ENCODE measurements at places on chromosomes 16 and 17. TPM values are rescaled to one million over a fixed set of nuclear protein-coding genes. Genes with fewer than 3 reads are reported as not detected.

DNA sequence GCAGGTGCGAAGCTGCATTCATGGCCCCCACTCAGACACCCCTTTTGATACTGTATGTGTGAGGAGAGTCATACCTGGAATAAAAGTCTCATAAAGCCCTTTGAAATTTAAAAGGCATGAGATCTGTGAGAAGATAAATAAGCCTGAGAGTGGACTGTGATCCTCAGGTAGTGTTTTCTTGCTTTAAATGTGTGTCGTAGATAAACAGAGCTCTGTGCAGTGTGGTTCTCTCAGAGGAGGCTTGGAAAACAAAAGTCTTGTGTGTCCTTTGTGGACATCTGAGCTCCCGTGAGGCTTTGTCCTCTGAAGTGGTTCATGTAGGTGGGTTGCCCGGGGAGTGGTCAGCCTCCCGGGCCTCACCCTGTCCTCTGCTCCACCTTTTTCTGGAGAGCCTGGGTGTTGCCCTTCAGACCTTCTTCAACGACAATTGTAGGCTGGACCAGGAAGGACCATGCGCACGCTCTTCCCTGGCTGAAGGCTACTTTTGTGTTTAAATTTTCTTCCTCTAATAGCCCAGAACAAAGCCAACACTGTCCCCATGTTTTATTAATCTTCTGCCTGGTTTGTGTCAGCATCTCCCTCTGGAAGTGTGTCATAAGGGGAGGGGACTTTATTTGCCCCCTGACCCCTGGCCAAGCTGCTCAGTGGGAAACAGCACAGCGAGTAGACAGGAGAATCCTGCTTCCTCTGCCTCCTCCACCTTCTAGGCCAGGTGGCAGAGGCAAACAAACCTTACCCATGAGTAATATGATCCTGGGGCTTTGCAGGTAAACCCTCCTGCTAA is 151.2 kb downstream of the MSI2 start:
- no peak overlapping the region for H3K4me3 ChIP-seq
- H3K4me1 ChIP-seq, result peaks cover 41% of the 10 kb centered on the region
- no peaks in the 10 kb centered on the region for H3K36me3 ChIP-seq
- H3K27me3 ChIP-seq, result no peaks in the 10 kb centered on the region

CARD14 gene
- polyA plus RNA-seq, result 1.3 TPM

DNA sequence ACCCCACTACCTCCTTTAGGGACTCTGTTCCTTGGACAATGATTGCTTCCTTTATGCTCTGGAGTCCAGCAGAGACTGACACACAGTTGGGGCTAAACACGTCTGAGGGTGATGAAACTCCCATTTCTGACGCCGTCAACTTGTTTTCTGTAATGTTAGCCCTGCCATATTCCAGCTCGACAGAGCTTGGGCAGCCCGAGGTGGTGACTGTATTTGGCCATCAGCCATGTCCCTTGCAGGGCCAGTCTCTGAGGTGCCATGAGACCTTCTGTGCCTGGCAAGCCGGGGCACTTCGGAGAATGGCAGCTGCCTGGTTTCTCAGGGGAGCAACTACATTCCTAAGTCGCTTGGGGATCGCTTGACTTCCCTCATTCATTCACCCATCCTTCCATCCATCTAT is 278.9 kb upstream of the TNRC6C start:
- H3K36me3 ChIP-seq, result no peaks in the 10 kb centered on the region
- no peak for DNase-seq
- no peak overlapping the region for H3K4me3 ChIP-seq
- no peaks in the 10 kb centered on the region for H3K4me1 ChIP-seq

GRCh38 chr16:67726106-67727034 is 7.3 kb upstream of the GFOD2 start:
- H3K36me3 ChIP-seq, result peaks cover 5% of the 10 kb centered on the region
- H3K27ac ChIP-seq, result no peak overlapping the region
- no peaks in the 10 kb centered on the region for H3K27me3 ChIP-seq
- DNase-seq, result peak; percentile 47
- H3K4me1 ChIP-seq, result no peaks in the 10 kb centered on the region
- H3K4me3 ChIP-seq, result no peak overlapping the region

DNA sequence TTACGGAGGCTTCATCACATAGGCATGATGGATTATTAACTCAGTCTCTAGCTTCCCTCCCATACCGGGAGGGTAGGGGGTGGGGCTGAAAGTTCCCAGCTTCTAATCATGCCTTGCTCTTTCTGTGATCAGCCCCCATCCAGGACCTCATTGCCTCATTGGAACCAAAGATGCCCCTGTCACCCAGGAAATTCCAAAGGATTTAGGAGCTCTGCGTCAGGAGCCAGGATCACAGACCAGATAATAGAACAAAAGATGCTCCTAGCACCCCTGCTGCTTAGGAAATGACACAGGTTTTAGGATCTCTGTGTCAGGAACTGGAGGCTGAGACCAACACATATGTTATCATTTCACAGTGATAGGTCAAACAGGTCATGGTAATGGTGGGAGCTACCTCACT is 9.7 kb downstream of the USB1 start:
- no peak for DNase-seq
- H3K4me3 ChIP-seq, result no peak overlapping the region
- no peaks in the 10 kb centered on the region for H3K4me1 ChIP-seq
- no peak overlapping the region for H3K27ac ChIP-seq
- H3K36me3 ChIP-seq, result no peaks in the 10 kb centered on the region
- H3K27me3 ChIP-seq, result no peaks in the 10 kb centered on the region

- H3K27me3 ChIP-seq, result no peaks in the 10 kb centered on the region
- H3K27ac ChIP-seq, result no peak overlapping the region
- peaks cover 2% of the 10 kb centered on the region for H3K4me1 ChIP-seq
- no peak for DNase-seq
Observed at GRCh38 chr17:881778-882177, 97.8 kb downstream of the NXN start.

GAA gene
- 64.4 TPM for polyA plus RNA-seq

E4F1 gene
- 16.5 TPM for polyA plus RNA-seq

DNA sequence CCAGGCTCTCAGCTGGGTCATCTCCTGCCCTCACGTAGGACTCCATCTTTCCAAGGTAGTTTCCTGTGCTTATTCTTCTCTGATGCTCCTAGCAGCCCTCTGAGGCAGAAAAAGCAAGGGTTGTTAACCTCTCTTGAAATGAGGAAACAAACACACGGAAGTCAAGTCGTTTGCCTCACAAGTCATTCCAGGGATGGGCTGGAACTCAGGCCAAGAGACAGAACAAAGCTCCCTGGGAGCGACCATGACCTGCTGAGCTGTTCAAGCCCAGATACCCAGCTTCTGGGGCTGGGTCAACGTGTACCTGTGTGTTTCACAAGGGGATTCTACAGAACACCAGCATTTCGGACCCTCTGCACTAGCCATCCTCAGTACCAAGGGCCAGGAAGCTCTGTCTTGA is 28.1 kb downstream of the SRL start:
- DNase-seq, result peak; percentile 50
- H3K27me3 ChIP-seq, result no peaks in the 10 kb centered on the region
- peak overlapping the region; percentile 96 for H3K27ac ChIP-seq
- no peak overlapping the region for H3K4me3 ChIP-seq

- no peaks in the 10 kb centered on the region for H3K4me1 ChIP-seq
- no peaks in the 10 kb centered on the region for H3K27me3 ChIP-seq
- DNase-seq, result no peak
- no peak overlapping the region for H3K27ac ChIP-seq
- H3K4me3 ChIP-seq, result no peak overlapping the region
Observed at GRCh38 chr17:28029044-28029443, 13.4 kb upstream of the NLK start.

GRCh38 chr16:24036038-24036543 is 200.3 kb downstream of the PRKCB start:
- H3K4me3 ChIP-seq, result no peak overlapping the region
- no peak overlapping the region for H3K27ac ChIP-seq
- no peaks in the 10 kb centered on the region for H3K4me1 ChIP-seq
- no peaks in the 10 kb centered on the region for H3K27me3 ChIP-seq
- no peak for DNase-seq

DNA sequence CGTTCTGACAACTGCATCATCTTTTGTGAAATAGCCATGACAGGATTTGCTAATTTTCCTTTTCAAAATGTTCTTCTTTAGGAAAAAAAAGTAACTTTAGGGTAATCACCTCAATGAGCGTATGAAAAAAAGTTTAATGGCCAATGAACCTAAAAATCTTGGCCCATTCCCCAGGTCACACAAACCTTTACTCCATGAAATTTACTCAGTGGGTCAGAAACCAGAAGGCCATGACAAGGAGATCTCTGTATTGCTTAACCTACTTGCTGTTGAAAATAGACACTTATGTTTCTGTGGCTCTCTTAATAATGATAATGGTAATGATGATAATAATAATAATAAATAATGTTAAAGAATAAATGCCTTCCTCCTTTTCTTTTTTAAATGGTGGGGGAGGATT is 180.8 kb upstream of the IRX3 start:
- no peak for DNase-seq
- no peak overlapping the region for H3K27ac ChIP-seq
- no peaks in the 10 kb centered on the region for H3K36me3 ChIP-seq
- no peaks in the 10 kb centered on the region for H3K4me1 ChIP-seq

- no peaks in the 10 kb centered on the region for H3K27me3 ChIP-seq
- H3K36me3 ChIP-seq, result no peaks in the 10 kb centered on the region
- no peak for DNase-seq
- H3K4me3 ChIP-seq, result no peak overlapping the region
- no peak overlapping the region for H3K27ac ChIP-seq
Observed at GRCh38 chr16:75208242-75208825, 1.4 kb upstream of the CTRB2 start.

GRCh38 chr17:34879146-34879545 is 82.1 kb downstream of the CCT6B start:
- H3K4me1 ChIP-seq, result no peaks in the 10 kb centered on the region
- DNase-seq, result no peak
- H3K4me3 ChIP-seq, result no peak overlapping the region
- no peaks in the 10 kb centered on the region for H3K36me3 ChIP-seq

NOS2 gene
- 0.22 TPM for polyA plus RNA-seq

GRCh38 chr17:80356231-80356856 is 58.6 kb upstream of the ENDOV start:
- no peaks in the 10 kb centered on the region for H3K4me1 ChIP-seq
- DNase-seq, result no peak
- no peak overlapping the region for H3K27ac ChIP-seq
- H3K36me3 ChIP-seq, result peaks cover 37% of the 10 kb centered on the region
- no peaks in the 10 kb centered on the region for H3K27me3 ChIP-seq

Measured in small intestine (tissue), 16 donors.